ENCODE measurements at places on chromosomes 1 and 21.

DNA sequence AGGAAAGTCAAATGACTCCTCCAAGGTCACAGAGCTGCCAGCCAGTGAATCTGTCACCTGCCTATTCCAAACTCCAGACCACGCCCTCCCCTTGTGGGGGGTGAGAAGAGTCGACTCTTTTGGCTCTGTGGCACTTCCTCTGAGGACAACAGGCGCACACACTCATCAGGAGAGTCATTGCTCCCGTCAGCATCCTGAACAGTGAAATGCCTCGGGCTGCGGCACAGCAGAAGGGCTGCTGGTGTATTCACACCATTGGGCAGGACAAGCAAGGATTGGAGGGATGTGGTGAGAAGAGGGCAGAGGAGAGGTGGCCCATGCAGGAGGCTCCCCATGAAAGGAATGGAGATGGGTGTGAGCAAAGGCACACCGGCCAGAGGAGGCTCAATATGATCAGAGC lies 239.0 kb downstream of the TOMM20 start:
- no peak overlapping the region for H3K27ac ChIP-seq
- no peak overlapping the region for H3K4me3 ChIP-seq
- H3K36me3 ChIP-seq = no peaks in the 10 kb centered on the region
- H3K4me1 ChIP-seq = peaks cover 30% of the 10 kb centered on the region
- no peak for DNase-seq
- peaks cover 4% of the 10 kb centered on the region for H3K27me3 ChIP-seq

DNA sequence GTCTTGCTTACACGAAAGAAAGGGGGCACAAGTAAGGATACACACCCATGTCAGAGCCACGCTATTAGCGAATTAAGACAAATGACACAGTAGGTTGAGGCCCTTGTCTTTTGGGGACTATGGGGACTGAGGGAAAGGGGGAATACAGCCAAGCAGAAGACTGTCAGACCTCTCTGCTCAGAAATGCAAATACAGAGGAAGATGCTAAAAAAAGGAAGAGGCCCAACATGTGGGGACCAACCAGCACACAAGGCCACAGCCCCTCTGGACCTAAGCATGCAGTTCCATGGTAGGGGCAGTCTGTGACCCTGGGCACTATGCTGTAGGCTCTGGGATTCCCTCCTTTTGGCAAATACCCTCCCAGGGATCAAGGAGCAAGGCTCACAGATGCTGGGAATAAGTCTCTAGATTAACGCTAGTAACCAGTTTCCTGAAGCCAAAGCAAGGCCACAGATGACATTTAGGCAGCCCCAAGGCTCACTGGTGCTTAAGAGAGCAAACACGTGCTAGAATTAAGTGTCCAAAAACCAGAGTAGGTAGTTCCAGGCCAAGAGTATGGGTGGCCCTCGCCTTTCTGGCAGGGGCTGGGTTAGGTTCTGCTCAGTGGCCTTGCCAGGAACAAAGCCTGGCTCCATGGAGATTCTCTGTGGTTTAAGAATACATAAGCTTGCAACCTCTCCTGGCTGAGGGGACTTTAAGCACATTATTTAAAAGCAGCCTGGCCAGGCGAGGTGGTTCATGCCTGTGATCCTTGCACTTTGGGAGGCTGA lies 38.2 kb downstream of the RABIF start:
- H3K36me3 ChIP-seq = no peaks in the 10 kb centered on the region
- no peak overlapping the region for H3K27ac ChIP-seq
- no peaks in the 10 kb centered on the region for H3K27me3 ChIP-seq
- no peak for DNase-seq
- H3K4me1 ChIP-seq = peaks cover 5% of the 10 kb centered on the region
- no peak overlapping the region for H3K4me3 ChIP-seq

DNA sequence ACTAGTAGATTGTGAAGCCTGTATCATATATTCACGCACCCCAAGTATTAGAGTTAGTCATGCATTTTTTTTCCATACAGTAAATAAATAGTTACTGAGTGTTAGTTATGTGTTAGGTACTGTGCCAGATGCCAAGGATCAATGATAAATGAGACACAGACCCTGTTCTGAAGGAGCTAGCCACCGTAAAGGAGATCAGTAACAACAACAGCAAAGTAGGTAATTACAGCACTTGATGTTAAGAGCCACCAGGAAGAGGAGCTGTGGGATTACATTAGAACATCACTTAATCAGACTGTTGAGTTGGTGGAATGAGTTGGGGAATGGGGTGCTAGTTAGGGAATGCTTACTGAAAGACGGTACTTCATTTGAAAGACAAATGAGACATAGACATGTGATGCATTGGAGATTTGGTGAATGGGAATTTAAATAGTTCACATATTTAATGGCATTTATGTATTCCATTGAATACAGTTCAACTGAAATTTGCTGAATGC lies 21.0 kb downstream of the PRKAA2 start:
- no peaks in the 10 kb centered on the region for H3K4me1 ChIP-seq
- H3K36me3 ChIP-seq = no peaks in the 10 kb centered on the region
- H3K27ac ChIP-seq = no peak overlapping the region
- H3K27me3 ChIP-seq = peaks cover 14% of the 10 kb centered on the region

DNA sequence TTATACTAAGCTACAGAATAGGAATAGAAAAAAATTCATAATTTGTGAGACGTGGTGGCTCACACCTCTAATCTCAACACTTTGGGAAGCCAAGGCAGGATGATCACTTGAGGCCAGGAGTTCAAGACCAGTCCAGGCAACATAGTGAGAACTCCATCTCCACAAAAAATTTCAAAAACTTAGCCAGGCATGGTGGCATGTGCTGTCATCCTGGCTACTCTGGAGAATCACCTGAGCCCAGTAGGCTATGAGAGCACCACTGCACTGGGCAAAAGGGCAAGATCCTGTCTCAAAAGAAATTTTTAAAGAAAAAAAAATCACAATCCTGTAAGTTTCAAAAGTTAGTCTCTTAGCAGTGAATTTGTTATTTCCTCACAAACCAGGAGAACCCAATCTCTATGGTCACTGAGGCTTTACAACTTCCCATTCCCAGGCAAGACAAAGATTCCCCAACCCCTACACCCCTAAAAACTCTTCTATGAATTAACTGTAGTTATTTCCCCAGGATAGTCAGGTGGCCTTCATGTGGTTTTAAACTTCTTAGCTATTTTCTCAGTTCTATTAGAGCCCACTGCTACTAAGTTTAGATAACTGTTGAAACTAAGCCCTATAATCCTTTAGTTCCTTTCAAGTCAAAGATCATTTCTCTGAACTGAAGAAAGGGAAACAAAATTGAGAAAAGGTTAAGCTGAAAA lies 74.5 kb downstream of the FOXJ3 start:
- H3K36me3 ChIP-seq = peaks cover 51% of the 10 kb centered on the region
- peaks cover 47% of the 10 kb centered on the region for H3K4me1 ChIP-seq
- H3K4me3 ChIP-seq = no peak overlapping the region
- no peak for DNase-seq

GRCh38 chr1:180562640-180563025 lies 3.9 kb downstream of the OVAAL start:
- peaks cover 6% of the 10 kb centered on the region for H3K27me3 ChIP-seq
- H3K27ac ChIP-seq = no peak overlapping the region
- no peaks in the 10 kb centered on the region for H3K4me1 ChIP-seq
- DNase-seq = no peak
- H3K36me3 ChIP-seq = no peaks in the 10 kb centered on the region

Data from activated naive CD8-positive, alpha-beta T cell treated with anti-CD3 and anti-CD28 coated beads for 36 hours (primary cell).